Stromal cell of bone marrow (primary cell): ENCODE measurements at places on chromosomes 6 and 20.

DNA sequence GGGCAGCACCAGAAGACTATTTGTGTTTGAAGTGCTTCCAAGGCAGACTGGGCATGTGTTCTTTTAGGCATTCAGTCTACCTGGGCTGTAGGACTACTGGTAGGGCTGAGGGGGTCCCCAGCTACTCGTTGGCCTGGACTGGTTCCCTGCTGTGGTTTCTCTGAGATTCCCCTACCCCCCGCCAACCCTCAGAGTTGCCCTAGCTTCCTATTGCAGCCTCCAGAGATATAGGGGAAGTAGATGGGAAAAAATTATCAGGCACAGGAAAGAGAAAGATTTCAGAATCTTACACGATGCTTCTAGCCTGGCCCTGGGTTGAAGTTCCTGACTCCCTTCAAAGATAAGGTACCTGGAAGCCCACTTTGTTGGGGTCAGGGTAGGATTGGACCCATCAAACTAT, 22.5 kb downstream of the BRPF3 start:
- DNase-seq, result no peak

DNA sequence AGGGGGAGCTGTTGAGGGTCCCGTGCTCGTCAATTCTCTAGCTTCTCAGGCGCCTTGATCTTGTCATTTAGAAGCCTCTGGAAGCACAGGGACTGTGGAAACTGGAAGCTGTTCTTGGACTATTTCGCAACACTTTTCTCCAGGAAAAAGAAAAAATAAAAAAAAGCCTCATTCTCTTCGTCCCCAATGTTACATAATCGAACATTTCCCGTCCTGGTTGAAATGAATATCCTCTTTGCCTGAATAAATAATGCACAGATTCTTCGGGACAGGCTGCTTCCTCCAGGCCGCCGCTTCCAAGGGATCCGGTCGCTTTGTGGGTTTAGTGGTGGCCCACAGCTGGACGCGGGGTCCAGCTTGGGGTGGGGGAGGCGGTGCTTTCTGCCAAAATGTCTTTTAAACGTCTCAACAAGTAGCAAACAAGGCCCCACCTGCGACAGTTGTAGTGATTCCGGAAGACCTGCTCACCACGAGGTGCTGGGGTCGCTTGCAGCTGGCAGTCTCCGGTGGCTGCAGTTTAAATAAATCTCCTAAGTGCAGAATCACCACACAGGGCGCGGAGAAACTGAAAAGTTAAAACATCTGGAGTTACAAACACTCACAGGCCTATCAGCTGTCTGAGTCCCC, 125.9 kb upstream of the ESR1 start:
- DNase-seq, result peak; percentile 49

- DNase-seq, result no peak
Measured at GRCh38 chr6:170172825-170173256, 118.0 kb downstream of the DLL1 start.

DNA sequence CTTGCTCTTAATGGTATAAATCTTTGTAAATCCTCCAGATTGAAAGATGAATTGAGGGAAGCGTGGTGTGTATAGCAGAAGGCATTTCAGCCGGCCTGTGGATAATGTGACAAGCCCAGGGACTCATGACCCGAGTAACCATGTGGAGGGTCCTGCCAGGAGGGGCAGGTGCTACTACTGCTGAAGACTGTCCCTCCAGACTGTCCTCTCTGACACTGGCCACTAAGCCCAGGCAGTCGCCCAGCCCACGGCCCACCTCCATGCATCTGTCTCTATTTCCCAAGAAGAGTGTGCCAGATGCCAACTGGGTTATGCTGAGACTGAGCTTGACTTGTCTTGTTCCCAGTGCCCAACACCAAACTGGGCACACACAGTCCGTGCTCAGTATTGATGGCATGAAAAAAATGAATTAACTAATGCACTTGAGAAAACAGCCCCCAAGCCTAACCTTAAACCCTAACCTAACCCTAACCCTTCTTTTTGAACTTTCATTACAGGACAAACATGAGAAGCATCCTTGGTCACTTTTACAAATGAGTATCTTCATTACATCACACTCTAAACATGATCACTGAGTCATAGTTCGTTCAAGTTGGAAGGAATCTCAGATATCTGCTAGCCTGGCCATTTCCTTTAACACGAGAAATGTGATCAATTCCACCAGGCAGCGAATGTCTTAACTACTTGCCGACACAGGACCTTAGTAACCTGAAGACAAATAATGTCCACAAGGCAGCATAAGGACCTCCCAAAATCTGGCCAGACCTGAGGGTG, 182.2 kb upstream of the RREB1 start:
- DNase-seq, result no peak

DNA sequence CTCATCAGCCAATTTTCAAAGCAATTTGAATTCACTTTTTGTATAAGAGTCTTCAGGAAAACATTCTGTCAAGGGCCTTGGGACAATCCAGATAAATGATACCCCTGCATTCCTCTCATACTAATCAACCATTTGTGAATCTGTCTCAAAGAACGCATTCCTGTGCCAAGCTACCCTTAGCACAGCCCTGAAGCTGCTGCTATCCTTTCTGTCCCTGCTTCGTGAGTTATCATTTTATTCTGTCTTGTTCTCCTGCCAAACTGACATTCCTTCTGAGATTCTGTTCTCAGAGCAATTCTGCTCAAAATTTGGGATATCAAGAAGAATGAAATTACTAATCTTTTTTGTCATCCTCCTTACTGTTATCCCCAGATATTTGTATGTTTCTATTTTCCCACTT, 213.9 kb upstream of the STXBP5 start:
- no peak for DNase-seq

GRCh38 chr6:29424575-29424974, 9.8 kb downstream of the OR12D1 start:
- DNase-seq, result no peak

GRCh38 chr20:50730765-50731054, 670 bp upstream of the PARD6B start:
- DNase-seq, result no peak

DNA sequence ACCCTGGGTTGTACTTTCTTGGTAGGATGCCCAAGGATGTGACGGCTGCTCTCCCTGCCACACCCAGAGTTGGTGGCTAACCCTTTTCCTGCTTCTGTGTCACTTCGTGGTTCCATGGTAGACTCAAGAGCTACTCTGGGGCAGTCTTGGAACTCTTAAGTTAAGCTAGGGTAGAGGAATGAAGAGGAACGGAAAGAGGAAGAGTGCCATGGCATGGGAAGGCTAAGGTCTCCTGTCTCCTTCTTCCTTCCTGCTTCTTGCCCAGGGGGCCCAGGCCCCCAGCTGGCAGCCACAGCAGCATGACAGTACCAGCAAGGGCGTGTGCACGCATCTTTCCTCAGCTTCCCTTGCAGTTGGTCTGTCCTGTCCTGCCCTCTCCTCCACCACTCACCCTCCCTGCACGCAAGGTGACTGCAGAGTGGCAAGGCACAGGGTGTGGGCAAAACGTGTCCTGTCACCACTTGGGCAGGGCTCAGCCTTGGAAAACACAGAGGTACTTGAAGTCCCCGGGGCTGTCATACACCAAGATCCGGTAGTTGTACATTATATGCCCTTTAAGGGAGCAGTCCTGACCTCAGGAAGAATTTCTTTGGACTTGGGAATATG, 39.8 kb upstream of the TGM3 start:
- DNase-seq, result no peak

DNA sequence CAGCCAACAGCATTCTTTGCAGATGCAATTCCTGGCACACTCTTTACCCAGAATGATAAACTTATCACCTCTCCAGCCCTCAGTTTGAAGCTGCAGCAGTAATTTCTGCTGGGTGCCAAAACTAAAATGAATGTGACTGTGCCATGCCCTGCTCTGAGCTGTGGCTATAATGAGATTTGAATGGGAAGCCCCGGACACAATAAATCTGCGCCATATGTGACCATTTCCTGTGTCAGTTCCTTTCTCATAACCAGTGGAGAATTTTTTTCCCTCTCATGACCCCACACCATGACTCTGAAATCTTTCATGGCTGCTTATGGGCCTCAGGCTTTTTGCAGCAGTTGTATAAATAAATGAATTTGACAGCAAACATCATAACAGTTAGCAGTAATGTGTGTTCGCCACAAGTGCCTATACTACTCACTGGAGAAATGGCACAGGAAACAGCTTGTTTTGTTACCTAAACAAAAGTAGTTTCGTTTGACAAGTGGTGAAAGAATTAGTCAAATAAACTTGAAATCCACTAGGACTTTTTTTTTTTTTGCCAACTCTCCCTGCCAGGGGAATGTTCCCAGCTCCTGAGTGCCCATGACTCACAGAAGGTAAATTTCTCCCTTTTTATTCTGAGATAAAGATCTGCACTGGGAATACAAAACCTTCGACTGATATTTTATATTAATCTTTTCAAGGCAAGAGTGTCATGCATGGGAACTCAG, 408.4 kb downstream of the PKHD1 start:
- no peak for DNase-seq

DNA sequence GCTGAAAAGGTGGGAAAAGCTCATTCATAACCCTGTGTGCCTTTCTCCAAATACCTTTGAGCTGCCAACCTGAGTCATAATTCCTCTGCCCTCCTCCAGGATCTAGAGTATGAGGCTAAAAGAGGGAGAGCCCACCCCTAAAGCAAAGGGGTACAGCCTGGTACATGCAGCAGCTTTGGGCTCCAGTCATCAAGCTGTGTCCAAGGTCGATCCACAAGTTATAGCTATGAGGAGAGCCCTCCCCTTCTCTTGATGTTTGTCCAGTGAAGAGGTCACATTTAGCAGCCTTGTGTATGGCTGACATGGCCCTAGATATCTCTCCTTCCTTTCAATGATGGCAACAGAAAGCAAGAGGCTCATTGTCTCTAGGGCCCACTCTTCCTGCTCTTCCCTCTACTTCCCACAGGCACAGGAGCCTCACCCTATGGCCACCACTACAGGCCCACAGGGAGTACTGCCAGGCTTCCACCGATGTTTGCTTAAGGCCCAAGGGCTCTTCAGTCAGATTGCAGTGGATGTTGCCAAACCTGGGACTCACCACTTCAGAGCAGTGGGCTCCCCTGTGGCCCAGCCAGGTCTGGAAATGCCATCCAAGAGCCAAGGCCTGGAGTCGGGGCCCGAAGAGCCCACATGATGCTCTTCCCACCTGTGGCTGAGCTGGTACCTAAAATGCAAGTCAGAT, 176.8 kb downstream of the CD83 start:
- DNase-seq, result no peak

DNA sequence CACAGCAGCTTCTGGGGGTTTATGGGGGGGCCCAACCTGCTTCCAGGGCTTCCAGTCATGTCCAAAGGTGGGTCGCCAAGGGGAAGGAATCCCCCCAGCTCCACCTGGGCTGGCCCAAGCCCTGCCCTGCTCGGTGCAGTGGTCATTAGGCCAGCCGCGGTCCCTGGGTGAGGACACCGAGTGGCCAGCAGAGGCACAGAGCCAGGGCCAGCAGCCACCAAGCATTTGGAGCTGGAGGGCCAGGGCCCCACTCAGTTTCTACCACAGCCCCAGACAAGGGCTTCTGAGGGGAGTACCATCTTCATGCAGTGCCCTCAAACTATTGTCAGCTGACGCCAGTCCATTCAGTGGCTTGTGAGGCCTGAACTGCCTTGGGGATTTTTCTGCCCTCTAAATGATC, 39.6 kb downstream of the TFEB start:
- no peak for DNase-seq

DNA sequence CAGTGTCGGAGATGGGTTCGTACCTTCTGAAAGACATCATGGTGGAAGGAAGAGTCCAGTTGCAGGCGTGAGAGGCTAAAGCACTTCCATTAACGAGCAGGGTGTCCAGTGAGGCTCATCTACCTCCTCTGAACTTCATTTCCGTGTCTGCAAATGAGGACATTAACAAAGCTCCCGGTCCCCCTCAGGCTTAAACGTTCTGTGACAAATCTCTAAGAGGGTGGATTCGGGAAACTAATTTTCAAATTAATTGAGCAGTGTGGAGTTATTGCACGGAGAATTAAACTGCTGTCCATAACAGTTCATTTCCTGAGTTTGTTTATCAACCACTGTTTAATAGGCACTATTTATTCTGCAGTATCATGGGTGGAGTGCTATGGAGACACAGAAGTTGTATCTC, 68.2 kb downstream of the TRMT6 start:
- DNase-seq, result no peak

DNA sequence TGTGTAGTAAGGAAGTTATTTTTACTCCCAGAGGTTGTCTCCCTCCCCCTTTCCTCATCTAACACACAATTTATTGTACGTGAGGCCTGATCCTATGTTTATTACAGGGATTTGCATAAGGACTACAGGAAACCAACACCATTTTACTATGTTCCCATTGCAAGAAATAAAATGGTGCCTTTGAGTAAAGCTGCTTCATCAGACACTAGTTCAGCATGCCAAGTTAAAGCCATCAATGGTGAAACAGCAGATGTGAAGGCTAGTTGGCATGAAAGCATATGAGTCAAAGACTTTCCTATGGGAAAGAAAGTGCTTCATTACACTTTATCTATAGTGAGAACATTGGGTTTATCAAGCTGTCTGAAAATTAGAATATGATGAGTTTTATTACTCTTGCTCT, 543.0 kb downstream of the GRIK2 start:
- DNase-seq, result no peak

DNA sequence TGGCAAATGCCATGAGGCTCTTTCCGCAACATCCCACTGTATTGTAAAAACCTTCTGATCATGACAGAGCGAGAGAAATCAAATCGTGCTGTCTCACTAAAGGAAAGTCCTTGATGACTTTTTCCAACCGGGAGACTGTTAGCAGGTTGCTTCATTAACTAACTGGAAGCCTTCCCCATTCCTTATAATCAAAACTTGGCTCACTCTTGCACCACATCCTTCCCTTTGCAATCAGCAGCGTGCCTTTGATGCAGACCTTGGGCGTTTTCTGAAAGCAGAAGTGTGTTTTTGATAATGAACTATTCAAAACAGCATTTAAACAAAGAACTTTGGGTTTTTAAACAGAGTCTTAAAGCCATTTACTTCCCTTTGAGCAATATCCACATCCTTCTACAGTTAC, 96.2 kb upstream of the CNR1 start:
- no peak for DNase-seq

DNA sequence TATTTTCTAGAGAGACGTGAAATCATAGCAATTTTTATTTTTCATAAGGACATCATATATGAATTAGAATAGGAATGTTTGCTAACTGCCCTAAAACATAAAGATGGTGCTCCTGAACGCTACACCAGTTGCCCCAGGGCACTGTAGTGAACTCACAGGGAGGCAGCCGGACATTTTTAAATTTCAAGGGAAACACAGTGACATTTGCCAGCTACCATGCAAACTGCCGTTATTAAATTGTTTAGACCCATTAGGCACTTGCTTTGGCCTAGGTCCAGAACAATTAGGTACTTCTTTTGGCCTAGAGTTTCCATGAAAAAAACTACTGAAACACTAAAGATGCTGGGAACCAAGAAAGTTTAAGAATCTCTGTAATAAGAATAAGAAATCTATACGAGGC, 24.9 kb upstream of the CFAP206 start:
- DNase-seq, result no peak

GRCh38 chr20:35776513-35777101, 4.8 kb downstream of the PHF20 start:
- no peak for DNase-seq
